ENCODE measurements at places on chromosomes 6 and 20.
A peak's percentile ranks its signal among the peaks of the same experiment; 100 is the strongest.

DNA sequence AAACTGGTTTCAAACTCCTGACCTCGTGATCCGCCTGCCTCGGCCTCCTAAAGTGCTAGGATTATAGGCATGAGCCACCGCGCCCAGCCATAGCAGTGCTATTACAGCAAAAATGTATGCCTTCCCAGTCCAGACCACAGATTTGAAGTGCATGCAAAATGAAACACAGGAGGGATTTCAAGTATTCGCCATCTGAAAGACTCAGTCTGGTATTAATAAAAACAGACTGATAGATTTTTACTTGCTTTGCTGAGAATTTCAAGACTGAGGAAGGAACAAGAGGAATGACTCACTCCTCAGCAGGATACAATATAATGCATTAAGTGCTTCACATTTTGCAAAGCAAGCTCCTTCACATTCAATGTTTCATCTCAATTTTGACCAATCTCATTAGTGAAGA is 134.9 kb downstream of the TMEM200A start:
- no peak for DNase-seq

DNA sequence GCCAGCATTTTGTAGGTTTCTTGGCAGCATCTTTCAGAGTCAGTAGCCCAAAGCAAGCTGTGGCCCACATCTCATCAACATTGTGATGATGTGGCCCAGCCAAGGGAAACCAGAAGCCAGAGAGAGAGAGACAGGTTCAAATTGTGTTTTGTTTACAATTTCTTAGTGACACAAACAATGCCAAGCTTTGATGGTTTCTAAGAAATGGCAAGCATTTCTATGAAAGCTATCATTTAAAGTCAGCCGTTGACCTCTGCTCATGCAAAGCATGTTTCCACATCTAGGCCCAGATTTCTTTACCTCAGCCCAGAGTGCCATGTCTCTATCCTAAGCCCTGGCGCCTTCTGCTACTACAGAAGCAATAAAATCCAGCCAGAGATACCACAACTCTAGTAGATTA is 32.9 kb downstream of the GCM1 start:
- no peak for DNase-seq

GRCh38 chr6:45592991-45593390 is 215.3 kb upstream of the SUPT3H start:
- DNase-seq, result no peak

DNA sequence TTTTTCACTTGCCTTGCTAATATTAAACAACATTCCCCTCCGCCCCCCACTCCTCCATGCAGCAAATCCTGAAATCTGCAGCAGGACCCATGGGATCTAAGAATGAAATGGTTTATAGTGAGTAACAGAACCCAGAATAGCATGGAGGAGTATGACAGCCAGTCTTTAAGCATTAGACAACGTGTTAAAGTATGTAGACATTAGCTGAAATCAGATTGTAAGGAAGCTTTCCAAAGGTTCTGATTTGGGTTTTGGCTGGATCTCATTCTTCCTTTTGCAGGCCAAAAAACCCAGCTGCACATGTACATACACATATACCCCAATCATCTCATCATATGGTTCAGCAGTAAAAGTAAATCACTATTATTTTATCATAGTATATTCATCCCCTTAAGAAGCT is 126.5 kb downstream of the GJA10 start:
- DNase-seq, result no peak

DNA sequence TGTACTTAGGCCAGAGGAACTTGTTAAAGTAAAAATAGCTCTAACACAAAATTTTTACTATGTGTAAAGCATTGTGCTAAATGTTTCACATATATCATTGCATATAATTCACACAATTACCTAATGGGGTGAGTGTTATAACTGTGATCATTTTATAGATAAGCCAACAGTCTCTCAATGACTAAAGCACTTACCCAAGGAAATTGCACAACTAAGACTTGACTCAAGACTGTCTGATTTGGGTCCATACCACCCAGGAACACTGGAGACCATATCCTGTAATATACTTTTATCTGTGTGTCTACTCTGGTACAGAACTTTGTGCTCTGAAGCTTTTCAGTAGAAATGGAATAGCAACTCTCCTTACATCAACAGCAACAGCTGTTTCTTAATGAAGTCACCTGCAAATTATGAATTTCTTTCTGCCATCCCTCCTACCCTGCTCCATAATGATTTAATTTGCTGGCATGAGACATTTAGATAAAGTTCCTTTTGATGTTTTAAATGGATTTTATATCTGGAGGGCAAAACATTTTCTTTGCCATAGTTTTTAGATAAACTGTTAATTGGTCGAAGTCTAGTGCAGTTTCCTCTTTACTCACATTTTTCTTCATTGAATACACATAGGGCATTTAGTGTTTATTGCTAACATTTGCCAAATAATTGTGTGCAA is 47.5 kb downstream of the TSPYL4 start:
- no peak for DNase-seq

DNA sequence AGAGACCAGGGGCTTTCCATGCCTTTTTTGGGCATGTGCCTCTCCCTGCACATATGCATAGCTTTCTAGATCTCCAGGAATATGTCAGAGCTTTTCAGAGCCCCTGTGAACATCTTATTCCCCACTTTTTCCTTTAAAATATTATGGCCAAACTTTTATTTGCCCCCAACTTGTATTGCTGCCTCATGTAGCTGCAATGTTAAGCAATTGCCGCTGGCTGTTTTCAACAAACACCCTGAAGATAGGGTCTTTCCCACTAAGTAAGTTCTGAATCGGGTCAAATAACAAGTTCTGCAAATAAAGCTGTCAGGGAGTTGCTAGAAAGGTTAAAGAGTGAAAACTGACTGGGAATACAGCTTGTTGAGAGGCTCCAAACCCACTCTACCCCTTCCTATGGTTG is 42.3 kb downstream of the EBF4 start:
- no peak for DNase-seq

GRCh38 chr6:140032189-140032588 is 657.7 kb upstream of the CITED2 start:
- no peak for DNase-seq

DNA sequence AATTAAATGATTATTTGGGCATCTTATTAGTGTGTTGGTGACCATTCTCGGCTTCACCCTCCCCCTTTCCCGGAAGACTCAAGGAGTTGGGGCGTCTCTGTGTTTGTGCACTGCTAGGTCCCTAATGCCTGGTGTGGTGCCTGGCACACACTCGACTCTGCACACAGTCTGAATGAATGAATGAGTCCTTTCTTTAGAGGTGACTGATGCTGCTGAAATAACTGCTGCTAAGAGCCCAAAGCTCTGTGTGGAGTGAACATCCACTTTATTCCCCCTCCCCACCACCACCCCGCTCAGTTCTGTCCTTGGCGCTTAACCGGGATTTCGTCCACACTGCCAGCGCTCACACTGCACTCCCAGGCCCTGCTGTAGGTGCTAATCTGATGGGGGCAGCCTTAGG is 1.2 kb upstream of the PHACTR3 start:
- DNase-seq, result no peak

DNA sequence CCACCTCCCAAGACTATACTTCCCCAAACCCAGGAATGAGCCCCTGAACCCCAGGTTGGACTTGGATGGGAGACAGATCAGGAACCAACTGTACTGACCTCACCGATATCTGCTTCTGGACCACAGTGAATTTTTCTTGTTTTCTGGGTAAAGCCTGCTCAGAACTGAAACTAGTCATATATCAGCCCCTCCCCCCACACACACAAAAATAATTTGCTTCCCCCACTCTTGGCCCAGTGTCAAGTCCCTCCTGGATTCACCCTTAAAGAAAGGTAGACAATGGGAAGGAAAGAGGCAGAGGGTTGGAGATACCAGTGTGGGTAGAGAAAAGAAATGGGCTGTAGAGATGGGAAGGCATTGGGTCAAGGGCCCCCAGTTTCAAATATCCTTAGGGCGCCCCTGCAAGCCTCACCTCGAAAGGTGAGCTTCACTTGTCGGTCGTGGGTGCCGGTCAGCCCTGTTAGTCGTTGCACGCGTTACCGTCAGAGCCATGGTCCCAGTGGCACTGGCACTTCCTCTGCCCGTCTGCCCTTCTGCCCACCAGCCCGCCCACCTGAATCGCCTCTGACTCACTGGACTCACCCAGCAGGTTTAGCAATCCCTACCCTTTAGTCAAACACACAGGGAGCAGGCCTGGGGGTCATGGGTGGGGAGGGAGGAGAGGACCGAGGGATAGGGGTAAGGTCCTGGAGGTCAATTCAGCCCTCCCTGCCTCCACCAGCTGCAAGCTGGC is 8.5 kb upstream of the SPAG4 start:
- DNase-seq, result no peak

DNA sequence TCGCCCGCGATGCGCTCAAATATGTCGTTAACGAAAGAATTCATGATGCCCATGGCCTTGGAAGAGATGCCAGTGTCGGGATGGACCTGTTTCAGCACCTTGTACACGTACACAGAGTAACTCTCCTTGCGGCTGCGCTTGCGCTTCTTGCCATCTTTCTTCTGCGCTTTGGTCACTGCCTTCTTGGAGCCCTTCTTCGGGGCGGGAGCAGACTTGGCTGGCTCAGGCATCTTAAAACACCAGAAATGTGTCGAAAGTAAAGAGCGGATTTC is 36.4 kb downstream of the HFE start:
- DNase-seq, result no peak

- no peak for DNase-seq
These were observed 57.5 kb downstream of the ILRUN start for GRCh38 chr6:34638834-34639736.

DNA sequence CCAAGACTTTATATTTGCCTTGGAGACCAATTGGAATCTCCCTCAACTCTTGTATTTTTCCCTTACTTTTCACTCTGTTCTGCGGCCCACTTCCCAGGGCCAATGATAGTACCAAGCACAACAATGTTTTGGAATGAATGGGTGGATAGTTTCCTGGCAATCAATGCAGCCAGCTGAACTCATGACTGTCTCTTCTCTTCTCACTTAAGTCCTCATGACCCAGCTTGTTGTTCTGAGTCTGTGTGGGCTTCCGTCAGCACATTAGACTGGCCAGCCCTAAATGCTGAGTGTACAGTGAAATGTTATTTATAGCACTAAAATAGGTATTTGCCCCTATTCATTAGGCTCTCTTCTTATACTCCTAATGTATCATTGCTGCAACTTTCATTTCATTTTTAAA is 5.6 kb upstream of the MBOAT1 start:
- DNase-seq, result peak; percentile 90

DNA sequence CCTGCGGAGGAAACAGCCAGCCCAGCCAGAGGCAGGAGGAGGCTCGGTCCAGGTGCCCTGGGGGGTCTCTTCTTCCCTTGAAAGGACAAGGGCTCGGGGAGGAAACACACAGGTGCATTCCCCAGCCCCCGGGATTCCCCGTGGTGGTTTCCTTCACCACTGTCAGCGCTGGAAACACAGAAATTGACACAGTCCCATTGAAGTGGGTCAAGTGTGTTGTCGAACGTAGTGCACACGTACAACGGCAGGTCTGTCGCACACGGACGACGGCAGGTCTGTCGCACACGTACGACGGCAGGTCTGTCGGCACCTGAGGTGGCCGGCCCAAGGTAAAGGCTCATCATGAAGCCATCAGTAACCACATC is 80.9 kb downstream of the DLL1 start:
- no peak for DNase-seq

- DNase-seq, result no peak
These were observed 381 bp downstream of the MAP3K7 start for GRCh38 chr6:90586546-90586835.

- DNase-seq, result no peak
These were observed 404 bp downstream of the CEP162 start for GRCh38 chr6:84227044-84227433.

All from foreskin melanocyte (primary cell).